Lower lobe of right lung (tissue), 2 donors: ENCODE measurements at places on chromosomes 2 and 18. TPM values are rescaled to one million over a fixed set of nuclear protein-coding genes. Genes with fewer than 3 reads are reported as not detected.

DNA sequence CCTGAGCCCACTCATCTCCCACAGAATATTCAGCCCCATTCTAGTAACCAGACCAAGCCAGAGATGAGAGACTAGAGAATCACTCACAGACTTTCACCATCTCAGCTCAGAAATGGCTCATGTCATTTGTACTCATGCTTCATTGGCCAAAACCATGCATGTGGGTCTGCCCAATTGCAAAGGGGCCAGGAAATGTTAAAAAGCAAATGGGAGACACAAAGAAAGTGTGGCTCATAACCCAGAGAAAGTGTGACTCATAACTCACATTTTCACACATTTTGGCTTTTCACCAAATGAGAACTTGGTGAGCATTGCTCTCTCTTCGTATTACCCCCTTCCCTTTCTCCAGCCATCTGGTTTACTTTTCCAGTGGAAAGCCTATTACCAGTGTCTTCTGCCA, 66.2 kb downstream of the MDH1 start:
- DNase-seq = no peak

GRCh38 chr2:154195644-154196195, 324.0 kb downstream of the GALNT13 start:
- no peak for DNase-seq

DNA sequence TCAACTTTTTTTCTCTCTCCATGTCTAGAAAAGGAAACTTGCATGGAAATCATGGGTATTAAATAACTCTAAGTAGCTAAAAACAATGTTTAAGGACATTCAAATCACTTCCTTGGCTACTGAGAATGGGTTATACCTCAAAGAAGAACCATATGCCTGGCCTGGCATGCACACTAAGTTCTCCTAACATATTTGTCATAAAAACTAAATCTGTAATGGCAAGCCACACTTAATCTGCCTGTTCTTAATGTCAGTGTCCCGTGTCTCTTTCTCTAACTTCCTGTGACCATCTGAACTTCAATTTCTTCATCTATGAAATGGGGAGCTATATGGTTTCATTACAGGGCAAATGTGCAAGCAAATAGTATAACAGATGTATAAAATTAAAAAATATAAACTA, 11.1 kb downstream of the PDE1A start:
- DNase-seq = no peak

- DNase-seq = no peak
Observed at GRCh38 chr2:49003201-49003600, 151.1 kb downstream of the FSHR start.

DNA sequence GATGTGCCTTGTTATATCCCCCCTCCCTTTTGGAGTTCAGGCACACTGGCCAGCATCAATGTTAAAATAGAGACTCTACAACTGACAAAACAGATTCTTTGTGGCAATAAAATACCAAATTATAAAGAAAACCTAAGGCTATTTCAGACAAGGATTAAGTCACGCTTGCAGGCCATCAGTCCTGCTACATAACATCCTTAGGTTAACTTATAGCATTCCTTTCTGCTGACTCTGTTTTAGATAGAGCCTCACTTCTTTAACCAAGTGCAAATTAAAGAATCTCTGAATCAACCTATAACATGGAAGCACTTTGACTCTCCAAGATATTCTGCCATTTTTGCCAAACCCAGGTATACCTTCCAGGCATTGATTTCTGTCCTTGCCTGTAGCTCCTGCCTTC, 784.6 kb downstream of the RNF144A start:
- no peak for DNase-seq

- DNase-seq = no peak
Observed at GRCh38 chr2:145256551-145256950, 736.6 kb upstream of the ZEB2 start.

- no peak for DNase-seq
Observed at GRCh38 chr2:229096409-229097066, 174.5 kb downstream of the PID1 start.

- no peak for DNase-seq
Observed at GRCh38 chr2:46716927-46717326, 198.7 kb downstream of the MCFD2 start.

DNA sequence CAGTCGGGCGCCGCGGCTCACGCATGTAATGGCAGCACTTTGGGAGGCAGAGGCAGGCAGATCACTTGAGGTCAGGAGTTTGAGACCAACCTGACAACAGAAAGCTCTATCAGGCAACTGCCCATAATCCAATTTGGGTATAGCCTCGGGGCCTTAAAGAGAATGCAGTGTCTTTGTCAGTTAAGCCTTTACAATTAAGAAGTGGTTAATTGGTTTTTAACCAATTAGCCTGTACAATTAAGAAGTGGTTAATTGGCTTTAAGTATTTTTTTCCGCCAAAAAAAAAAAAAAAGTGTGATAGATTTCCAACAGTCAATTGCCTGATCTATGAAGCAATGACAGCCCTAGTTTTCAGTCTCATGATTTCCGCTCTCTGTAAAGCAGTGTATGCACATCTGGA, 74.6 kb upstream of the NARS1 start:
- no peak for DNase-seq

DNA sequence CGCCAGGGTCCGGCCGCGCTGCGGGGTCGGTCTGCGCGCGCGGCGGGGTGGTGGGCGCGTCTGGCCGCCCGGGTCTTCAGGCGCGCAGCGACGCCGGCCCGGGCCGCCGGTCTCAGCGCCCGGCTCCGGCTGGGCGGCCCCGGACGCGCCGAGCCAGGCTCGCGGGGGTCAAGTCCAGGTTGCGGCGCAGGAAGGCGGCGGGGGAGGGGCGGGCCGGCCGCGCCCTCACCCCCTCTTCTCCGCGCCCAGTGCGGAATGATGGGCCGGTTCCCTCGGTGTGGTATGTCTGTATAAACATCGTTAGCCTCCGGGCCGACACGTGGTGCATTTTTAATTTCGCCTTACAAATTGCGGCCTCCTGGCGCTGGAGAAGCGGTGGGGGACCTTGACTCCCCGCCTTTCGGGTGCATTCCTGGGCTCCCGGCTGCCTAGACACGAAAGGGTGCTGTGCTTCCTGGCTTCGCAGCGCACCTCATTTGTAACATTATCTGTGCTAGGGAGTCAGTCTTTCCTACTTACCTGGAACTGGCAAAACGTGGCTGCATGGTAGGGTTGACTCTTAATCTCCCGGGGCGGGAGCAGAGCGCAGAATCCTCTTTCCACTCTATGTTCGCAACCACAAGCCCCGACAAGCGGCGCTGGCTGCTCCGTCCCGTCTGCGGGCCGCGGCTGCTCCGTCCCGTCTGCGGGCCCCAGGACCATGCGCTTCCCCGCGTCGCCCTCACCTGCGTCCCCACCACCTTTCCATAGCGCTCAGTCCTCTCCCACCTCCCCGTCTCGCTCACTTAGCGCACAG, 69.0 kb downstream of the CTAGE1 start:
- peak; percentile 74 for DNase-seq

- DNase-seq = no peak
Observed at GRCh38 chr2:219421323-219421722, 3.1 kb downstream of the DES start.

Gene APOB
- 0.53 TPM for total RNA-seq

Gene UGT1A8
- total RNA-seq = not detected
